ENCODE measurements at places on chromosomes 7 and 10.

- peak; percentile 18 for DNase-seq
Observed at GRCh38 chr10:23412223-23412622, 26.7 kb upstream of the OTUD1 start.

- peak; percentile 93 for DNase-seq
Observed at GRCh38 chr10:89163265-89163995, 43.7 kb downstream of the CH25H start.

GRCh38 chr7:28645866-28646265 is 233.5 kb downstream of the CREB5 start:
- DNase-seq, result no peak

DNA sequence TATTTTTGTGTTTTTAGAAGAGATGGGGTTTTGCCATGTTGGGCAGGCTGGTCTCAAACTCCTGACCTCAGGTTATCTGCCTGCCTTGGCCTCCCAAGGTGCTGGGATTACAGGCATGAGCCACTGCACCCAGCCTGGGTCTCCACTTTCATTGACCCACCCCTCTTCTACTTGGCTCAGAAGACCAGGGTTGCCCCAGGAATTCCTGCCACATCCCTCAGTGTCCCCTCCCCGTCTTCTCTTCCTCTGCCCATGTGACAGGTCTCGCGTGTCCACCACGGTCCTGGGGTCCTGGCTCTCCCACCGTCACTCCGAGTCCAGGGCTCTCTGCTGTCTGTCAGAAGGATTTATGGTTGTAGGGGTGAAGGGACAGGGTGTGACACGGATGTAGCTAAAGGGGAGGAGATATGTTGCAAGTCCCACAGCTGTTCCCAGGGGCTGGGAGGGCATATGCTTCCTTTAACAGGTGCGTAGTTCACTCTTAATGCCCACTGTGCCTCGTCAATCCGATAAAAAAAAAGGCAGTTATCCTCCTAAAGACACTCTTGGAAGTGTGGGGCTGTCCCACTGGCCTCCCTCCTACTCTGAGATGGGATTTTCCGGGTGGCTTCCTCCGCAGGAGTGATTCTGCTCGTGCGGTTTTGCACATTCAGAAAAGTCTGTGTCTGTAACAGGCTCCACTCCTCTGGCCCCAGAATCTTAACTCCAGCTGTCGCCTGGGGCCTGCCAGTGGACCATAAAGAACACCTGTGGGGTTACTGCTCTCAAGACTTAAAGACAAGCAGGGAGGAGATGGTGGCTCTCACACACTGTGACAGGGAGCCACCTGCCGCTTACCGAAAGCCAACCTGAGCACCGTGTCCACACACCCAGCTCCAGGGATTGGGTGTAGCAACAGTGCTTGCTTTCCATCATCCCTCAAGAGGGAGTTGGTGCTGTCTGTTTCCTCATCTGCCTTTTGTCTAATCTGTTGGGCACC is 36.7 kb upstream of the SHH start:
- no peak for DNase-seq

DNA sequence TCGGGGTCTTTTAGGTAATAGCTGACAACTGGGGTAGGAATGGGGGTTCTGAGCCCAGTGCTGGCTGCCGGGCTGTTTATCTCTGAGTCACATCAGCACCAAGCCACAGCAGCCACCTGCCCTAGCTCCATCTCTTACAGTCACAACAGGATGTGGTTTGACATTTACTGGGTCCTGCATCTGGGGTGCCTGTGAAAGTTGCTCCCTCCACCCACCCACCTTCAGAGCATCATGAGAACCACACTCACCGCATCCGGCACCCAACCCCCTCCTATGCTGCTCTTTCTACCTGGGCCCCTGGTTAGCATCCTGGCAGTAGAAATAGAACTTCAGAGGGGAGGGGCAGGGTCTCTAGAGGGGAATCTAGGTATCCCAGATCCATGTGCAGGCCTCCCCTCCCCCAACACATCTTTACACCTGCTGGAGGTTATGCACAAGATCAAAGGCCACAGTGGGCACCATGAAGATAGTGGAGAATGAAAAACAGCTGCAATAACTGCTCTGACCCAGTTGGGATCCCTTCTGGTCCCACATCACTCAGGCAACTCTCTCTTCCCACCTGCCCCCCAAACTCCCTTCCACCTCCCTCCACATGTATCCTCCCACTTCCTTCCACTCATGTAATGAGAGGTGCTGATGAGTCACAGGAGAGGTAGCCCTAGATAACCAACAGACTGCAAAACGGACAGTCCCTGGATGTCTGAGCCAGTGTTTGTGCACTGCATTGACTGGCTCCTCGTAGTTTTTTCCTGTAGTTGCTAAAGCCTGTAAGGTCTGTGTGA is 38.2 kb downstream of the PRSS2 start:
- peak; percentile 98 for DNase-seq

- no peak for DNase-seq
Observed at GRCh38 chr7:13717031-13717430, 272.4 kb downstream of the ETV1 start.

- peak; percentile 28 for DNase-seq
Observed at GRCh38 chr7:29035044-29035740, 77.1 kb upstream of the TRIL start.
